ENCODE measurements at places on chromosomes 11 and 22.

DNA sequence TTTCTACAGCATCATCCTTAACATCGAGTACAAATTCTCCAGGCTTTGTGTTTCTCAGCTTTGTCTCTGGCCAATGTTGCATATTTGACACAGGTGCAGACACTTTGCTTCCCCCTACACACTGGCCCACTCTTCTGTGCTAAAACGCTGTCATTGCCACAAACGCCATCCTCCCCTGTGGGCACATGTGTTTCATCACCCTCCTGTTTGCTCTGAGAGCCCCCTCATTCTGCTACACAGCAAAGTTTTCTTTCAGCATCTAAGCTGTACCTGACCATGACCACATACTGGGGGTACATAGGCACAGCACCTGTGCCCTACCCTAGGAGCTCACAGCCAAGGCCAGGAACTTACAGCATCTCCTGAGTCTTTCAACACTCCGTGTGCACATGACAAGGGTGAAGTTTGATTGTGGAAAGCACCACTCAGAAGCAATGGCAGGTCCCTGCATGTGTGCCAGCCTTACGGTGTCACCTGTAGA is 7.9 kb upstream of the IGLL5 start:
- DNase-seq: no peak

- DNase-seq: no peak
Measured at GRCh38 chr11:134764966-134765365, 352.9 kb upstream of the B3GAT1 start.

DNA sequence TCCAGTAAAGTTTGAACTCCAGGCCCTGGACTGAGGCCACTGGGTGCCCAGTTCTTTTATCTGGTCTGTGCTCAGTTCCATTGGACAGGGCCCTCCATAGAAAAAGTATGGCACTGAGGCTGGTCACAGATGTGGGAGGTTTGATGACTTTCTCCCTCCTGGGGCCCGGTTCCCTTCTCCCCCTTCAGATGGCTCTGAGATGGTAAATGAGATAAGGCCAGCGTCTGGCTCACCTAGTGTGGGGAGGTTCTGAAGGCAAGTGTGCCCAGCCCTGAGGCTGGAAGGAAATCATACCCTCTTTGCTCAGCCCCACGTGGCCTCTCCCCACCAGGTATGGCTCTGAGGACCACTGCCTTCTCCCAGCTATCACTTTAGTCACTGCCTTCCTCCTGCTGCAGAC is 1.5 kb upstream of the CLDN5 start:
- DNase-seq: no peak

DNA sequence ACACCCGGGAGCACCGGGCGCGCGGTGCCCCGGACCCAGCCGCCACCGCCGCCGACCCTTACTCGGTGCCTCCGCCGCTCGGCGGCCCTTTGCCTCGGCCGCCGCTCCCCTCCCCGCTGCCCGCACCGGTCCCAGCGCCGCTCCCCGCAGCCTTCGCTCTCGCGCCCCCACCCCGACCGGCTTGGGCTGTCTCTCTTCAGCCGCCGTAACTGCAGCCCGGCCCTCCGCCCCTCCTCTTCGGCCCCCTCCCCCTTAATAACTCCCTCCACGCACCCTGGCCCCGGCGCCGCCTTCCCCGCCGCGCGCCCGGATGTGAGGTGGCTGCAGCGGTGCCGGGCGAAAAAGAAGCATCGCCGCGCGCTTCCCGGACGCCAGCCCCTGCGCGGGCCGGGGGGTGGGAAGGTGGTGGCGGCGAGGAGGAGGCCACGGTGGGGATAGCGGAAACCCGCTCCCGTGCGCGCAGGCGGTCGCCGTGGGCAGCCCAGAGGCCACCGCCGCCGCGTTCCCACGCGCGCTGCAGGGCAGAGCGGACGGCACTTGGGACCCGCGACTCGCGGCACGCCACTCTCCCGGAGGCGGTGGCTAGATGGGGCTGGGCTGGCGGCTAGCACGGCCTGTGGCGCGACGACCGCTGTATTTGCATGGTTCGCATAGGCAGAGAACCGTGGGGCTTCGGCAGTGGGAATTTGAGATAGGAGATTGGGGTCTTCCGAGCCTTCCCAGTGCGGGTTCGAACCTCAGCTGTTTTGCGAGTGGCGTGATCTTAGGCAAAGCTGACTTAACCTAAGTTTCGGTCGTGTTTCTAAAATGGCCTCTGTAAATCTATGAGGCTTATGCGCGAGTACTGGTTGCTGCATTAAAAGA is at the start of gene EIF4ENIF1:
Gene EIF4ENIF1 (minus strand): TSS at position 211 of the 864 bp plus-strand sequence. CDS start 1,124 bp downstream, outside the sequence.
- DNase-seq: peak; percentile 65

GRCh38 chr22:35375526-35375925 is 5.4 kb upstream of the HMOX1 start:
- DNase-seq: no peak

DNA sequence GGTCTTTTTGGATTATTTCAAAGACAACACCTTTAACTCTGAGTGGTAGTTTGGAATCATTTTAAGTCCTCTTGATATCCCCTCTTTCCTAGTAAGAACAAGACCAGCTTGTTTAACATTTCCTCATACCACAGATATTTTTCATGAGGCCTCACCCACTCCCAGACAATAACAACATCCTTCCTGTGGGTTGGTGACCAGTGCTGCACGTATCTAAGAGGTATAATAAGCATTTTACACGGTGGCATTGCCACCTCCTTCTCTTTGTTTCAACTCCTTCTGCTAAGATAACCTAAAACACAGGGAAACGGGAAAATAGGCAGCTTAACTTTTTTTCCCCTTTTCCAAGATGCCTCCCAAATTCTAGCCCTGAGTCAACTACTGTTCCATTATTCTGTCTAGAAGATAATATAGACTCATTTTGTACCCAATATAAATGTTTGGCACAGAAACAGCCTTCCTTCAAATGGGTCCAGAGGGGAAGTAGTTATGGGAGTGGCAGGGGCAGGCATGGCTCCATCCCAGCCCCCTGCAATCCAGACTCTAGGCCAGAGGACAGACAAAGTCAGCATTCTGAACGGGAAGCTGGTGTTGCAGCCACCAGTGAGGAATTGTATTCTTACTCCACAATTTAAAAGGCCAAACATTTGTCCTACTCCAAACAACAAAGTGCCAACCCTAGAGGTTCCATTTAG is 28.5 kb downstream of the MAML2 start:
- no peak for DNase-seq

DNA sequence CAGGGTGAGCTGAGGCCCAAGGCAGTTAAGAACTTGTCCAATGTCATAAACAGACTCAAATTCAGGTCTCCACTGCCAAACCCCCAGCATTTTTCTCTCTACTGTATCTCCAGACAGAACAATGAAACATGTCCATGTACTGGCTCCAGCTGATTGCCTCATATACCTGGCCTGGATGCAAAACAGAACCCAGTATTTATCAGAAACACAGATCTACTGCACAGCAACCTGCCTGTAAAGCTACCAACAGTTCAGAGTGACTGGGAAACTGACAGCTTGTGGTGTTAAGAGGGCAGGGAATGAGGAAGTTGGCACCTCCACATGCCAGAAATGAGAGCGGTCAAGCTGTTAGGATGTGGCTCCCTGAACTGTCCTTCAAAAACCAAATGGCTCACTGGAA is 41.6 kb downstream of the C11orf71 start:
- no peak for DNase-seq

GRCh38 chr11:11743216-11743615 is 98.6 kb upstream of the USP47 start:
- no peak for DNase-seq

- no peak for DNase-seq
Measured at GRCh38 chr11:77470504-77470903, 3.4 kb downstream of the PAK1 start.

- no peak for DNase-seq
Measured at GRCh38 chr22:48337957-48338792, 1489.5 kb downstream of the BRD1 start.

DNA sequence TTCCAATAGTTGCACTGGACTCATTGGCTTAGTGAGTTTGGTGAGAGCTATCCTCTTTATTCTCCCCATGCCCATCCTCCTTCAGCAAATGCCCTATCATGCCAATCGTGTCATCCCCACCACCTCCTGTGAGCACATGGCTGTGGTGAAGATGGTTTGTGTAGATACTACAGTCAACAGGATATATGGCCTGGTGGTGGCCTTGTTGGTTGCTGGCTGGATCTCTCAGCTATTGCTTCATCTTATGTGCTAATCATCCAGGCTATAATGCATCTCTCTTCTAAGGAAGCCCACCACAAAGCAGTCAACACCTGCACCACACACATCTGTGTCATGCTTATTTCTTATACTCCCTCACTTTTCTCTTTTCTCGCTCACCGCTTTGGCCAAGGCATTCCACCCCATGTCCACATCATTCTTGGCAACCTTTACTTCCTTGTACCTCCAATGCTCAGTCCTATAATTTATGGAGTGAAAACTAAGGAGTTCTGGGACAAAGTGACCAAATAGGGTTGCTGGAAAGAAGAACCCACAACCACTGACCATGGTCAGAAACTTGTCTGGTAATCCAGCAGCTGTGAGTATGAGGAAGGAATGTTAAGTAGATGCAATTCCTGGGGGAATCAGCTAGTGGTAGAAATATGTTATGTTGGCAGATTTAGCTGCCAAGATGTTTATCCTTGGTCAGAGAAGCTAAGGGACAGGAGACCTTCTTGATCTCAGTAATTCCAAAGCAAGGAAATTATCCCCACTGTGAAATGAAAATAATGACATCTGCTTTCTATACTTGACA is 16.3 kb upstream of the OR56B1 start:
- no peak for DNase-seq

DNA sequence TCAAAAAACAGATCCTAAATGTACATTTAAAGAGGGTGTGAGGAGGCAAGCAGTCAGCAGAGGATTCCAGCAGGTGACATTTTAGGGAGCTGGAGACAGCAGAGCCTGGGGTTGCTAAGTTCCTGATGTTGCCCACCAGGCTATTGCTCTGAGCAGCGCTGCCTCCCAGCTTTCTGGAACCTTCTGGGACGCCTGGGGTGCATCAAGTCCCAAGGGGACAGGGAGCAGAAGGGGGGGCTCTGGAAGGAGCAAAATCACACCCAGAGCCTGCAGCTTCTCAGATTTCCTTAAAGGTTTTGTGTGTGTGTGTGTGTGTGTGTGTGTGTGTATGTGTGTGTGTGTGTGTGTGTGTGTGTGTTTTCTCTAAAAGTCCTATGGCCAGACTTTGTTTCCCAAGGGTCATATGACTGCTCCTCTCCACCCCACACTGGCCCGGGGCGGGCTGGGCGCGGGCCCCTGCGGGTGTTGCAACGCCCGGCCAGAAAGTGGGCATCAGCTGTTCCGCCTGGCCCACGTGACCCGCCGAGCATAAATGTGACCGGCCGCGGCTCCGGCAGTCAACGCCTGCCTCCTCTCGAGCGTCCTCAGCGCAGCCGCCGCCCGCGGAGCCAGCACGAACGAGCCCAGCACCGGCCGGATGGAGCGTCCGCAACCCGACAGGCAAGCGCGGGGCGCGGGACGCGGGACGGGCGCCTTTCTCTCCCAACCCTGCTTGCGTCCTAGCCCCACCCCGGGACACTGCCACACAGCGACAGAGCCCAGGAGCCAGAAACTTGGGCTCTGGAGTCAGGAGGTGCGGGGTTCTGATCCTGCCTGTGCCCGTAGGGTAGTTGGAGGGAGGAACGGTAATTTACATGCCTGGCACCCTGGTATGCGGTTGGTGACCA is at the start of gene HMOX1:
Gene HMOX1 (plus strand): TSS at position 560 of the 887 bp plus-strand sequence. CDS start 78 bp downstream, at position 638.
- DNase-seq: no peak

DNA sequence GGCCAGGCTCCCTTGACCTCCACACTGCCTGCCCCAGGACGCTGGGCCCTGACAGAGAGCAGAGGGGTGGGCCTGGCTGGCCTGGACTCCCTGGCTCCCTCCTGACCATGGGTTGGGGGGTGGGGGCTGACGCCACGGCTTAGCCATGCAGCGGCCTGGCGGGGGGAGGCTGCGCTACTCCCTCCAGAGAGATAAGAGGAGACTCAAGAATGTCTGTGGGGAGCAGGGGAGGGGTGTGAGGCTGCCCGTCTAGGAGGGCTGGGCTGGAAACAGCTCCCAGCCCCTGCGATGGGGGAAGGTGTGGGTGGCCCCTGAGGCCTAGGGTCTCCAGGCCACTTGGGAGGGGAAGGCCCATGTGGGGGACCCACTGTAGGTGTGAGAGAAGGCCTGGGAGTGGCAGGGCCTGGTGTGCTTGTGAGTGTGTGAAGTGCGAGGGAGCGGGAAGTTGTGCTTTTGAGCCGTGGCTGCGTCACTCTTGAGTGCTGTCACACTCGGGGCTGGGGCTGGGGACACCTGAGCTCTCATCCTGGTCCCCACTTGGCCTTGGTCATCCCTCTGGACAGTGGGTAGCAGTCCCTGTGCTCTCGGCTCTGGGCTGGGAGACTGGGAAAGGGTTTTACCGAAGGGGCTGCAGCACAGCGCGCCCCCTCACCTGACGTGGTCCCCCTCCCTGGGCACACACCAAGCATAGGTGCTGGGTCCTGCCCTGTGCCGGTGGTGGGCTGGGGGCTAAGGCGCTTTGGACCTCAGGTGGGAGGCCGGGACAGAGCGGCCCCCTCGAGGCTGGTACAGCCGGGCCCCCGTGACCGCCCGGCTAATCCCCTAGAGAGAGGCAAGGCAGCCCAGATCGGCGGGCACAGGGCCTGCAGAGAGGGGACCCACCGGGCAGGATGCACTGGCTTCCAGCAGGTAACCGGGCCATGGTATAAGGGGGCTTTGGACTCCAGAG is 2.4 kb downstream of the MYRF start:
- DNase-seq: no peak

DNA sequence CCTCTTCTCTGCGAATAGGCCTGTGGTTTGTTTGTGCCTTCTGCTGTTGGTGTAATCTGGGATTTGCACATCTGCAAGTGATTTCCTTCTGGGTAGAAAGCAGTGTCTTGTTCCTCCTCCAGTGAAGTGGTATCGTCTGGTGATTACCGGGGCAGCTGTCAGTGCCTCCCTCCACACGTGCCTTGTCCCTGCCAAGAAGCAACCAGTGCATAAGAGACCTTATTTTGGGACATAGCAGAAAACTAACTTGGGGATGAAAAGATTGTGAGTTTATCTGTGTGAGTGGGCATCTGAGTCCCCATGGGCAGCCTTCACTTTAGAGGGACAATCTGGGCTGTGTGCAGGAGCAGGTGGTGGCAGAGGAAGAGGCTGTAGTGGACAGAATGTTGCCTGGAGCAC is 71.5 kb upstream of the SORL1-AS1 start:
- no peak for DNase-seq

DNA sequence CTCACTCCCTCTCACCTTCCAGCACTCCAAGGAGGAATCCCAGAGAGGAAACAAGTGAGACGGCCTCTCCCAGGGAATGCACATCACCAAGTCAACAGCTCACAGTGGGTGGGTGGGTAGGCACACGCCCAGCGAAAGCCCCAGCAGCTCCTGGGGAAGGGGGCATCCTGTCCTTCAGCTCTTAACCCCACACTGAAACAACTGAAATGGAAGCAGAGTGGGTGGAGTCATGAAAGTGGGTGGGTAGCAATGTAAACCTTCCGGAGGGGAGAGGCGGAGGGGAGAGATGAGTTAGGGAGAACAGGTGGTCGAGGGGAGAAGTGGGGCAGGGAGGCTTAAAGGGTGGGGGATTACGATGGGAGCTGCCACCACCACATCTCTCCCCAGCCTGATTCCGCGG is 5.4 kb downstream of the MCHR1 start:
- no peak for DNase-seq

DNA sequence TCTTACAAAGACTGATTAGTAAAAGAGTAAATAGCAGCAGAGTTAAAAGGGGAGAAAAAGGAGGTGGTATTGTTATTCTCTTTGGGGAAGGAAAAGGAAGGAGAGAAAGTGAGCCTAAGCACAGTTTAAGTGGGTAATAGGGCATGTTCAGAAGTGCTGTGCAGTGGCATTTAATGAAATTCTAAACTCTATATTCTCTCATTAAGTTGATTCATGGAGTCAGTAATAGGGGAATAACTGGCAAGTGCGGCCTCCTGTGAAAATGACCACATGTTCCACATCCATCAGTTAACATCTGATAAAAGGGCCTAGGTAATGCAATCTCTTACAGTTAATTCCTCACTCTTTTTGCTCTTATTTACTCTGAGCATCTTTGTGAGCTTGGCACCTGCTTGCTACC is 516.7 kb downstream of the JRKL start:
- no peak for DNase-seq

Measured in stimulated activated CD8-positive, alpha-beta memory T cell treated with anti-CD3 and anti-CD28 coated beads, Interleukin-7, amount 100 ng/mL, for 1 hour (primary cell).